ENCODE measurements at places on chromosomes 5 and 9. TPM values are rescaled to one million over a fixed set of nuclear protein-coding genes. Genes with fewer than 3 reads are reported as not detected.

SLC28A3 gene
- total RNA-seq = not detected

GLDC gene
- 0.70 TPM for total RNA-seq

ITK gene
- 342 TPM for total RNA-seq

CD14 gene
- 1.3 TPM for total RNA-seq

HAND1 gene
- not detected for total RNA-seq

PLK2 gene
- 32.1 TPM for total RNA-seq

TSLP gene
- total RNA-seq = not detected

GRCh38 chr5:73818357-73818756 is 192.4 kb downstream of the ARHGEF28 start:
- H3K27me3 ChIP-seq = peaks cover 4% of the 10 kb centered on the region
- H3K4me3 ChIP-seq = no peak overlapping the region
- no peak for DNase-seq
- H3K27ac ChIP-seq = no peak overlapping the region

- H3K36me3 ChIP-seq = no peaks in the 10 kb centered on the region
- H3K27me3 ChIP-seq = no peaks in the 10 kb centered on the region
- DNase-seq = no peak
These were observed 64.6 kb downstream of the ENC1 start for GRCh38 chr5:74575741-74576538.

- H3K27ac ChIP-seq = no peak overlapping the region
- H3K36me3 ChIP-seq = no peaks in the 10 kb centered on the region
- H3K4me3 ChIP-seq = no peak overlapping the region
- DNase-seq = no peak
These were observed 254.6 kb downstream of the RFX3 start for GRCh38 chr9:3271157-3271556.

DNA sequence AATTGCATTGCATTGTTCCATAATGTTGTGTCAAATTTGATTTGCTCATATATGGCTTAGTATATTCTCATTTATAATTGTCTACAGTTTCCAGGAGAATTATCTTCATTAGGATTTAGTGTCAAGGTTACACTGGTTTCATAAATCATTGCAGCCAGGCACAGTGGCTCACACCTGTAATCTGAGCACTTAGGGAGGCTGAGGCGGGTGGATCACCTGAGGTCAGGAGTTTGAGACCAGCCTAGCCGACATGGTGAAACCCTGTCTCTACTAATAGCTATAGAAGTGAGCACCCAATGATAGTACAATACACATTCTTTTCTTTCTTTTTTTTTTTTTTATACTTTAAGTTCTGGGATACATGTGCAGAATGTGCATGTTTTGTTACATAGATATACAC is 282.5 kb downstream of the KIAA0825 start:
- no peaks in the 10 kb centered on the region for H3K27me3 ChIP-seq
- no peak overlapping the region for H3K27ac ChIP-seq
- H3K36me3 ChIP-seq = no peaks in the 10 kb centered on the region

DNA sequence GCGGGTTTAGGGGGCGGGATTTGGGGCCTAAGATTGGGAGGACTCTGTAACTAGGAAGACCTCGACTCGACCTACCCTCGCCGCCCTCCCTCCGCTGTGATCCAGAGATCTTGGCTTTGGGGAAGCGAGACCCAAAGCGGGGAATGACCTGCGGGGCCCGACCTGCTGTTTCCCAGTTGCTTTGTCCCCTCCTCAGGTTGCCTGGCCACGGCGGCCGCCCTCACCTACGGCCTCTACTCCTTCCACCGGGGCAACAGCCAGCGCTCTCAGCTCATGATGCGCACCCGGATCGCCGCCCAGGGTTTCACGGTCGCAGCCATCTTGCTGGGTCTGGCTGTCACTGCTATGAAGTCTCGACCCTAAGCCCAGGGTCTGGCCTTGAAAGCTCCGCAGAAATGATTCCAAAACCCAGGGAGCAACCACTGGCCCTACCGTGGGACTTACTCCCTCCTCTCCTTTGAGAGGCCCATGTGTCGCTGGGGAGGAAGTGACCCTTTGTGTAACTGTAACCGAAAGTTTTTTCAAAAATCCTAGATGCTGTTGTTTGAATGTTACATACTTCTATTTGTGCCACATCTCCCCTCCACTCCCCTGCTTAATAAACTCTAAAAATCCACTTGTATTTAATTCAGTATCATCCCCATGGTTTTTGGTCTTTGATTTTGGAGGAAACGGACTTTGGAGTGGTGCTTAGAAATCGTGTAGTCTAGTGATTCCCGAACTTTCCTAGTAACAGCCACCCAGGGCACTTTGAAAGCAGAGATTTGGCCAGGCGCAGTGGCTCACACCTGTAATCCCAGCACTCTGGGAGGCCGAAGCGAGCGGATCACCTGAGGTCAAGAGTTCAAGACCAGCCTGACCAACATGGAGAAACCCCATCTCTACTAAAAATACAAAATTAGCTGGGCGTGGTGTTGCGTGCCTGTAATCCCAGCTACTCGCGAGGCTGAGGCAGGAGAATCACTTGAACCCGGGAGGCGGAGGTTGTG is 878 bp downstream of the HIGD2A start:
- peak overlapping the region; percentile 87 for H3K27ac ChIP-seq
- H3K36me3 ChIP-seq = peaks cover 6% of the 10 kb centered on the region
- H3K4me3 ChIP-seq = peak overlapping the region; percentile 82
- DNase-seq = no peak

GRCh38 chr9:92616199-92616641 is 53.7 kb downstream of the IPPK start:
- no peak overlapping the region for H3K4me3 ChIP-seq
- DNase-seq = no peak
- no peaks in the 10 kb centered on the region for H3K27me3 ChIP-seq
- H3K36me3 ChIP-seq = peaks cover 24% of the 10 kb centered on the region

GRCh38 chr9:13941714-13942113 is 372.2 kb downstream of the NFIB start:
- DNase-seq = no peak
- H3K4me3 ChIP-seq = no peak overlapping the region
- H3K4me1 ChIP-seq = no peaks in the 10 kb centered on the region

Measured in T-cell (primary cell).